ENCODE measurements at places on chromosomes 7 and 10. TPM values are rescaled to one million over a fixed set of nuclear protein-coding genes. Genes with fewer than 3 reads are reported as not detected.
A peak's percentile ranks its signal among the peaks of the same experiment; 100 is the strongest.

DNA sequence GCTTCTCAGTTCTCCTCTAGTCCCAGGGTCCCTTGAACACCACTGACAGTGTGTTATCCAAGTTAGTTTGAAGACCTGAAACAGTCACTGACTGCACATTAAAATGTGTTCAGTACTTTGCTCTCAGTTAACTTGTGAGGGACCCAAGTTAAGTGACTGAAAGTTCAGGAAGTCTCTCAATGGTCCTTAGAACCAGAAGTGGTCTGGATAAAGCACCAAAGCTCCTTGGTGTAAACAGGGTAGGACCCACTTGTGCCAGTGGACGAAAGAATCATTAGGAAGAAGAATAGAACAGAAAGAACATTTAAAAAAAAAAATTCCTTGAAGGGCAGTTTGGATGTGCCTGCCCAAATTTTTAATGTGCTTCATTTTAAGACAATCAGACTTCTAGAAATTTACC lies 45.1 kb downstream of the NOD1 start:
- no peak for DNase-seq

GRCh38 chr7:44755698-44756627 lies 7.3 kb downstream of the ZMIZ2 start:
- DNase-seq, result no peak

DNA sequence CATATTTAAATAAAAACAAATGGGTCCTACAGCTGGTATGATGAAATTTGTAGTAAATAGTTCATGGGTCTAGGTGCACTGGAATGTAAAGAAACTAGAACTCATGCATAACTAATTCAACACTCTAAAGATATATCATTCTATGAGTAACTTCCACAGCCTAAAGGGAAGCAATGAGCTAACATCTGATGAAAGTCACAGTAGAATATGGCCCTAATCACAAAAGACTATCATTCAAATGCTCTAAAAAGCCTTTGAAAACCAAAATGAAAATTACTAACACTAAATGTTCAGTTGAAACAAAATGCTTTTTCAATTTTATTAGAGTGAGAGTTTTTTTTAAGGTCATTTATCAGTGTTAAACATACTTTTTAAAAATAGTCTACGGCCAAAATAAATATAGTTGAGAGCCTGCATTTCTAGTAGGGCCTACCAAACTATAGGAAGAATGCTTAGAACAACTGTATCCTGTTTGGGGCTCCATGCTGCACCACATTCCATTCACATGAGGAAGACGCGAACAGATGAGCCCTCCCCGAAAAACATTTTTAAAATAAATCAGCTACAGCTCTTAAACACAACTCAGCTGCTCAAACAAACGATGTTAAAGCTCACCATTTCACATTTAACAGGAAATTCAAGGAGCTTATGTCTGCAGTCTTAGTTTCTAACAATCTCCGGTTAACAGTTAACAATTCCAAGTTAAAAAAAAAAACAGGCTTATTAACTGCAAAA lies 134.5 kb downstream of the NRBF2 start:
- peak; percentile 75 for DNase-seq

DNA sequence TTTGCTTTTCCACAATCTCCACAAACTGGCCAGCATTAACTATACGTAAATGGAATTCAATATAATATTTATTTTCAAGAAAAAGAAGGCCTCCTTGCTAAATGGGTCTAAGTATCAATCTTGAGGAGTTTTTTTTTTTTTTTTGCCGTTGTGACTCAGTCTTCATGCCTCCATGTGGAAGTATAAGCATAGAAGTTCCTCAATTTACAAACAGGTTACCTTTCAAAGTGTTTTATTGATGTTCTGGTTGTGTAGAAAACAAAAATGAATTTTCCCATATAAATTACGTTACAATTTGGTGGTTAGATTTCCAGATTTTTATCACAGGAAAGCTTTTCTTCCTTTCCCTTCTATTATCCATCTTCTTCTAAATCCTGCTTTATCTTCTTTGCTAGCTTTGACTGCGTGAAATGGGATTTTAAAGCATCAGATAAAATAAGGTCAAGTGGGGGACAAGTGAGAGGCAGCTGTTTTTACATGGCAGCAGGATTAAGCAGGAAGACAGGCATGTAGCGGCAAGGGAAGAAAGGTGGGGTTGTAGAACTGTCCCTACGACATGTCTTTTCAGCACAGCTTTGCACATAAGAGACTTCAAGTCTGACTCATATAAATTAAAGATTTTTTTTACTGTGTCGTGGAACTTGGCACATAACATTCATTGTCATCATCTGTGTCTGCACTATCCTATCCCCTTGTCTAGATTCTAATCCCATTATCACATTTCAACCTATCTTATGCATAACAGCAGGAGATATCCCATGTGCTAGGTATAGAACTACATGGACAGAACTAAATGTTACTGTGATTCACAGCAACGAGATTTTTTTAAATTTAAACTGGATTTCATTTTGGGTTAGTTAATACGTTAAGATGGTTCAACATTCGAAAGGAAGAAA lies 135.3 kb upstream of the FAM3C start:
- no peak for DNase-seq

GRCh38 chr10:15348579-15348978 lies 22.5 kb downstream of the FAM171A1 start:
- DNase-seq, result peak; percentile 77

- DNase-seq, result no peak
These were observed 29.3 kb downstream of the LMTK2 start for GRCh38 chr7:98135984-98136383.

DNA sequence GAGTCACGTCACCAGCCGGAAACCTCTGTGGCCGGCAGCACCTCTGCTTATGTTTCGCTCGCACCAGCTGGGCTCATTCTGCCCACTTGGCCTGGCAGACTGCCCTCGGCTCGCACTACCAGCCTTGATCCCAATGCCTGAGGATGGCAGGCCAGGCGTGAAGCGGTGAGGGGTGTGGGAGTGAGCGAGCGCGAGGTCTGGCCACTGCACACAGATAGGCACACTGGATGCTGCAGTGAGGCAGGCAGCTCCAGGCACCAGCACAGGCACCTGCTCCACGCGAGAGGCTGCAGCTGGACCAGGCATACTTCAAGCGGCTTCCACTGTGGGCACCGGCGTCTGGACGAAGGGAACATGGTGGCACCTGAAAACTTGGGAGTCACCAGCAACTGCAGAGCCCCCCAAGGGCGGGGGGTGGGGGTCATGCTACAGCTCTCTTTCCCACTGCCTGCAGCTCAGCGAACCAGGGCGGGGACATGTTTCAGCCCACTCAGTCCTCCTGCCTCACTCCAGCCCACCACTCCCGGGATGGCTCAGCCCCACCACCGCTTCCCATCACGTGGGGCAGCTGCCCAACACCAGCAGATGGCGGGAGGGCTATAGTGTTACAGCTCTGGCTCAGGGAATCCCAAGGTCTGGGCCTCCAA lies 5.4 kb upstream of the DMTF1 start:
- DNase-seq, result no peak

DNA sequence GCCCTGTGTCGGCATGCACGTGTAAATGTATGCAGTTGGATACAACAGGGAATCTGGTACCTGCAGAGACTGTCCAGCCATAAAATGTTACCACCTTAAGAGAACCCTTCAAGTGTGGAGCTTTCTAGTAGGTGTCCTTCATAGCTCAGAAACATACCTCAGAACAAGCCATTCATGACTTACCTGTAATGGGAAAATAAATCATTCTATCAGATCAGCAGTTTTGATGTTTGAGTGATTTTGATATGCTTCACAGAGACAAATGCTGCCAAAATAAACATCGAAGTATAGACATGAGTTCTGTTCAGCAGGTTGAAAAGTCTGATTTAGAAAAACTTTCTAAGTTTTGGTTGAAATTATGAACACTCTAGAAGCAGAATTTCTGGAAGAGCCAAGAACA lies 33.5 kb upstream of the UMAD1 start:
- no peak for DNase-seq

DNA sequence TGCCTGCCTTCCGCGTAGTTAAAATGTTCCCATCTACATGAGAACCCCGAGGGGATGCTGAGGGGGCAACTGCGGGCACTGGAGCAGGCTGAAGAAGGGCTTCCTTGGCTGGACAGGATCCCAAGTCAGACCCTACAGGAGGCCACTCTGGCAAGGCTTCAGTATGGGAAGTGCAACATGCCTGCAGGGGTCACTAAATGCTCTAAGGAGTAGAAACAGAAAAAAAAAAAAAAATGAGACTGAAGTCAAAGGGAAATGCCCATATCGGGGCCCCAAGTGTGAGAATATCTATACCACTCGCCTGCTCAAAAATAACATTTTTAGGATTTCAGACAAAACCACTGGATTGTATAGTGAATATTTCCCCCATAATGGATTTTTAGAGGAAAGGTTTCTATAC lies 33.5 kb downstream of the FAM204A start:
- no peak for DNase-seq

- no peak for DNase-seq
These were observed 4.0 kb downstream of the DLX5 start for GRCh38 chr7:97020601-97020995.

- DNase-seq, result no peak
These were observed 256.2 kb upstream of the PITRM1 start for GRCh38 chr10:3428826-3429225.

DNA sequence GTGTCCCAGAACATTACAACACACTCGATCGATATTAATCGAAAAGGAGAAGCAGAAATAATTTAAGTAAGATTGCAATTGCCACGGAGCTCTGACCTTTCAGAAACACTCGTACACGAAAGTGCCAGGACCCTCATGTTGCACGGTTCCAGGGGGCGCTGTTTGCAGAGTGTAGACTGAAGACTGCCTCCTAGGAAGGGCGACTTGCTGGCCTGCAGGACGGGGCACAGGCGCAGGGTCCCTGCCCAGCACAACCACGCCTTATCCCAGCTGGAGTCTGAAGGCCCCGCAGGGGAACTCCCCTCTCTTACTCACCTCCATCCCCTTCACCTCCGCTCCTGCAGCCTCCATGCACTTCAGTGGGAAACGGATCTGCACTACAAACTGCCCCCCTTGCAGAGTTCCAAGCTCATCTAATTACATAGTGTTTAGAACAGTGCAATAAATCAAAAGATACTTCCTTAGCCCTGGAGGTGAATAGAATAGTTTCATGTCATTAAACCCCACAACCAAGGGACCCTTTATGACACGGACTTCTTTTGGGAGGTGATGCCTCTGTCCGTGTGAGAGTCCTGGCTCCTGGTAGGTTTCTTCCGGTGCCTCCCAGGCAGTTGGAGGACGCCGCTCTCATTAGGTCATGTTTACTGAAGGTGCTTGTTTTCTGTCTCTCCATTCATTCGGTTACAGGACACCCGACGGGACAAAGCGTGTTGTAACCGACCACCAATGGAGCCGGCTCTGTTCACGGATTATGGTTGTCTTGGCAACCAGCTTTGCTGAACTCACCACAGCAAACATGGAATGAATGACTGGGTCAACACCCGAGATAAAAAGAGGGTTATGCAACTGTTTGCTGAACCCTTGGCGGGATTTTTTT lies 262.2 kb downstream of the BAMBI start:
- DNase-seq, result peak; percentile 92

DNA sequence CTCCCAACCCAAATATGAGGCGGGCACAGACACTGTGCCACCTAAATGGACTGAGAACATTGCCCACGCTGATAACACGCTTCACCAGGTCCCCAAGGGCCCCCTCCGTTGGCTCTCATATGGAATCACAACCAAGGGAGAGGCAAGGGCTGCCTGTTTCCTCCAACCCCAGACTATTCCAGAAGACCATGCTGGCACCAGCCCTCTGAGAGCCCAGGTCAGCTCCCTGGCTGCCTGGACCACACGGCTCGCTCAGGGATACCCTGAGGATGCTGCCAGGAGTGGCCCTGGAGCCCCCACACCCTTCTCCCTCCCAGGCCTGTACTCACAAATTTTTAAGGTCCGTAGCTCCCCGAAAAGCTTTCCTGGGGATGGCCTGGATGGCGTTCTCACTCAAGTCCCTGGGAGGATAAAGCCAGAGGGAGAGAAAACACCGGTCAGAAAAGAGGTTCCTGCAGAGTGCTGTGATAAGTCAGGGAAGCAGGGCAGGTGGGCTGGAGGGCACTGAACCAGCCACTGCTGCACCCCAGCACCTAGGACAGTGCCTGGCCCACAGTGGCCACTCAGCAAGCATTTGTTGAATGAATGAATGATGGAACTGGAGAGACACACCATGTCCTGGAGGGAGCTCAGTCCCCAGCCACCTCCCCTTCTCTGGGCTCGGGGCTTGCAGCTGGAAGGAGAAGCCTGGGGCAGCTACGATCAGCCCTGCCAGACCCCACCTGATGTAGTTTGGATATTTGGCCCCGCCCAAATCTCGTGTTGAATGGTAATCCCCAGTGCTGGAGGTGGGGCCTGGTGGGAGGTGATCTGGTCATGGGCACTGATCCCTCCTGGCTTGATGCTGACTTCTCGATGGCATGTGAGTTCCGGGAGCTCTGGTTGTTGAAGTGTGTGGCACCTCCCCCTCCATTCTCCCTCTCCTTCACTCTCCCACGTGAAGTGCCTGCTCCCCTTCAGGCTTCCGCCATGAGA lies 119.8 kb downstream of the SLIT1 start:
- no peak for DNase-seq

- DNase-seq, result no peak
These were observed 21.6 kb downstream of the OGDHL start for GRCh38 chr10:49740346-49741107.

DNA sequence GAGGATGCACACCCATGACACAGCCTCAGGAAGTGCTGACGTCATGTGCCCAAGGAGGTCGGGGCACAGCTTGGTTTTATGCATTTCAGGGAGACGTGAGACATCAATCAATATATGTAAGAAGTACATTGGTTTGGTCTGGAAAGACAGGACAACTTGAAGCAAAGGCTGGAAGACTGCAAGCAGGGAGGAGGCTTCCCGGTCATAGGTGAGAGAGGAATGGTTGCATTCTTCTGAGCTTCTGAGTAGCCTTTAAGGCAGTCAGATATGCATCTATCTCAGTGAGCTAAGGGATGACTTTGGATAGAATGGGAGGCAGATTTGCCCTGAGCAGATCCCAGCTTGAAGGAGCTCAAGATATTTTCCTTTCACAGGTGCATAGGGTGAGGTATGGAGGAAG lies 349.5 kb downstream of the TYW1 start:
- DNase-seq, result no peak

GRCh38 chr7:45873355-45873754 lies 473 bp upstream of the CCDC201 start:
- no peak for DNase-seq

DKK1 gene
- 1.8 TPM for polyA plus RNA-seq

HABP2 gene
- polyA plus RNA-seq, result 0.15 TPM

EBF3 gene
- 1.9 TPM for polyA plus RNA-seq

CACNA2D1 gene
- polyA plus RNA-seq, result 18.6 TPM

Measured in right lung (tissue), 10 donors.